ENCODE measurements at places on chromosomes 12 and 14.

- DNase-seq = no peak
These were observed at the start of gene ARHGEF40 for GRCh38 chr14:21070083-21070609. Gene ARHGEF40, plus strand, starts transcription at chr14:21070304. Its CDS starts 93 bp downstream, at chr14:21070397.

GRCh38 chr14:105887692-105888091 lies 361.3 kb downstream of the TMEM121 start:
- DNase-seq = no peak

DNA sequence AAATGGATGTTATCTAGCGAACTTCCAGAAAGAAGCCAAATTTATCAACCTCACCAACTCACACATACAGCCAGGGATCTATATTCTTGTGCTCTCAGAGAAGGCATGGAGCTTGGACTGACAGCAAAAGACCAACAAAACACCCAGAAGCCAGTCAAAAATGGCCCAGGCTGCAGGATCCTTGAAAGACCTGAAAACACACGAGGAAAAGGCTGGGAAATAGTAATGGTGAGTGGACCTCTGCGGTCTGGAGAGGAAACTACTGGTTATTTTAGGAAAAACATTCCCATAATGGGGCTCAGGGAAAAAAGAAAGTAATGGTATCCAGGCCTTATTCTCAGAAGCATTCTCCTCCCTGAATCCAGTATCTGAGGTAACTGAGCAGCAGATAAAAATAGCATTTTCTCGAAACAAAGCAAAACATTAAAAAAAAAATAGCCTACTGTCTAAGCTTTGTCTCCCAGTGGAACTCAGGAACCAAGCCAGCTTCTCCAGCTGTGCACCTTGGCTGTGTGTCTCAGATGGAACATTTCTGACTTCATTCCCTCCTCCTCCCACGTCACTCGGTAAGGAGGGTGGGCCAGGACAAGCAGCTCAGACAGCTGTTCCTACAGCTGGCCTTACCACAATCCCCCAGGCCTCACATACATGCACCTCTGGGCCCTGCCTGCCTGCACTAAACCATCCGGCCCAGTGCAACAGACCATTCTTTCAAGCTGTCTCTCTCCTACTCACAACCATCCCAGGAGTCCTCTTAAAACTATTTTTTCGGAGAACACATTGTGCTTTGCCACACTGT lies 249.9 kb downstream of the DAD1 start:
- no peak for DNase-seq

GRCh38 chr12:56644654-56645053 lies 1.1 kb downstream of the ATP5F1B start:
- no peak for DNase-seq

DNA sequence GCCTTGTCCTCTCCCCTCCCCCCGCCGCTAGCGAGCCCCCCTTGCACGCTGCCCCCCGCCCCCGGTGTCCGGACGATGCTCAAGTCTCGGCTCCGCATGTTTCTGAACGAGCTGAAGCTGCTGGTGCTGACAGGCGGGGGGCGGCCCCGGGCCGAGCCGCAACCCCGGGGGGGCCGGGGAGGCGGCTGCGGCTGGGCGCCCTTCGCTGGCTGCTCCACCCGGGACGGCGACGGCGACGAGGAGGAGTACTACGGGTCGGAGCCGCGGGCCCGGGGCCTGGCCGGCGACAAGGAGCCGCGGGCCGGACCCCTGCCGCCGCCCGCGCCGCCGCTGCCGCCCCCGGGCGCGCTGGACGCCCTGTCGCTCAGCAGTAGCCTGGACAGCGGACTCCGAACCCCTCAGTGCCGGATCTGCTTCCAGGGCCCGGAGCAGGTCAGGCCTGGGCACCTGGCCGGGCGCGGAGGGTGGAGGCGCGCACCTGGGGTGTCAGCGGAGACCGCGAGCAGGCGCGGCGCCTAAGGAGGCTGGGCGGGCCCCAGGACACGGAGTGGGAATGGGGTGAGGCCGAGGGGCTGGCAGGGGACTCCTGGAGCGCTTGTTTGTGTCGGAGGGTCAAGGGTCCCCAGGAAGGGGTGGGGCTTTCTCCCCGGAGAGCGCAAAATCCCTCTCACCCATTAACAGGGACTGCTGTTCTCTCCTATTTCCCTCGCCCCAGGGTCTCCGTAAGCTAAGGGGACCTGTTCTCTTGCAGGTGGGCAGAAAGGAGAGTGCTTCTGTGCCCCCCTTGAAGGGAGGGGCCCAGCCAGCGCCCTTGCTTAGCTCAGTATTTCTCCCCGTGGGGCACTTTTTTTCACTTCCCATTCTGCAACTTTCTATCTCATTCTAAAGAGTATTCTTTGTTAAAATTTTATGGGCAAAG lies 810 bp downstream of the MARCHF9 start:
- no peak for DNase-seq

GRCh38 chr12:23169696-23170013 lies 544.7 kb downstream of the ETNK1 start:
- no peak for DNase-seq

DNA sequence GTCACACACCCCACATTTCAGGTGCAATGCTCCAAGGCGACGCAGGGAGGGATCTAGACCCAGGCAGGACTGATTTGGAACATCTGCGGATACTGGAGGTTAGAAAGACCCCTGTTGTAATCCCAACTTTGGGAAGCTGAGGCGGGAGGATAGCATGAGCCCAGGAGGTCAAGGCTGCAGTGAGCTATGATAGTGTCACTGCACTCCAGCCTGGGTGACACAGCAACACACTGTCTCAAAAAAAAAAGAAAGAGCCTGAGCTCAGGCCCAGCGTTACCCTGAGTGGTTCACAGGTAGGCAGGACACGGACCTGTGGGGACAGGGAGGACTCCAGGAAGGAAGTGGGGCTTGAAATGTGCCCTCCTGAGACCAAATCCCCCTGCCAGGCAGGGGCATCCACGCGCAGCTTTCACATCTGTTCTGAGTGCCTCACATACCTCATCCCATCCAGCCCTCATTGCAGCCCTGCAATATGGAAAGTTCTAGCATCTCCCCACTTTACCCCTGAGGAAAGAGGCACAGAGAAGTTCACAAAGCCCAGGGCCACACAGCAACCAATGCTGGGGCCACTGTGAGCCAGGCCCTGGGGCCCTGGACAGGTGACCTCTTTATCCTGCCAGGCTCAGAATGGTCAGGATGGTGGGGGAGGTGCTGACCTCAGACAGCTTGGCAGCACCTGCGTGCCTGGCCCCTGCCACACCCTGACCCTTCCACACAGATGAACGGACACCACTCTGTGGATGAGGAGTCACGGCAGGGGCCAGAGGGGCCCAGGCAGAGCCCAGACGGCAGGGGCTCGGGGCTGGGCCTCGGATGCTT lies 34.1 kb downstream of the CCDC85C start:
- no peak for DNase-seq

DNA sequence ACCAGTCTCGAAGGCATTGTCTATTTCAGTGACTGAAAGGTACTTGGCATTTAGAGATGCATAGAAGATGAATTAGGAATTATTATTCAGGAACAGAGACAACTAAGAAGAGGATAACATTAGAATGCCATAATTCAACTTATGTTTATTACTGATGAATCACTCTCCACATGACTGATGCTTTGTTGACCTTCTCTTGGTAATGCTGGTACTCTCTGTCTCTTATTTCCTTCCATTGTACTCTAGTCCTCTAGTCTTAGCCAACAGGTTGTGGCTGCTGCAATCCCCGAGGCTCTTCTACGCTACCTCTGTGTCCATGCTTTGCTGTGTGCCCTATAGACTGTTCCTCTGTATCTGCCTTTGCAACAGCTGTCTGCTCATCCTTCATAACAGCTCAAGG lies 652.9 kb downstream of the NRXN3 start:
- DNase-seq = no peak

GRCh38 chr12:104656383-104656782 lies 199.6 kb downstream of the CHST11 start:
- DNase-seq = no peak

DNA sequence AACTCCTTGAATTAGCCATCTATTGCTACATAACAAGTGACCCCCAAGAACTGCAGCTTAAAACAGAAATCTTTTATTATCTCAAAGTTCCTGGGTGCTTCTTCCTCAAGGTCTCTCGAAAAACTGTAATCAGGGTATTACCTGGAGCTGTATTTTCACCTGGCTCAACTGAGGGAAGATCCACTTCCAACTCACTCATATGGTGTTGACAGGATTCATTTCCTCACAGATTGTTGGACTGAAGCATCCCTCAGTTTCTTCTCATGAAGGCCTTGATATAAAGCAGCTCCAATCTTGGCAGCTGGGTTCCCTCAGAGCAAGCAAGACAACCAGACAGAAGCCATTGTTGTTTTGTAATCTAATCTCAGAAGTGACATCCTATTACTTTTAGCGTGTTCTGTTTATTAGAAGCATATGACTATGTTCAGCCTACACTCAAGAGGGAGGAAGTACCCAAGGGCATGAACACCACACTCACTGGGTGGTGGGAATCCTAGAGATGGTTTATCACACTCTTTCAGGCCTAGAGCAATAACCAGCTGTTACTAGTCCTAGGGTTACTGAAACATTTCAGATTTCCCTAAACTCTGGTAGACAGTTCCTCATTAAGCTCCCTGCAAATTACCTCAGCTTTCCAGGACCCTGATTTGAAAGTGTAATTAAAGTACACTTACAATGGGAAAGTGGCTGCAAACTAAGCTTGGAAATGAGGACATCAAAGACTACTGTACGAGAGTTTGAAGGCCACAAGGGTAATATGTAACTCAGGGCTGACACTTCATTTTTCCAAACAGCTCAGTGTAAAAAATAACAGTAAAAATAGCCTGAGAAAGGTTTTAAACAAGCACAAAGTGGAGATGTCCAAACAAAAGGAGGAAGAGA lies 222.2 kb downstream of the SEC23A start:
- DNase-seq = no peak

GRCh38 chr12:65965358-65965757 lies 141.1 kb downstream of the HMGA2 start:
- DNase-seq = no peak

- DNase-seq = no peak
These were observed 253.7 kb upstream of the HMGA2 start for GRCh38 chr12:65570451-65571130.

- DNase-seq = no peak
These were observed 199.0 kb downstream of the EXOC5 start for GRCh38 chr14:57069702-57070101.

DNA sequence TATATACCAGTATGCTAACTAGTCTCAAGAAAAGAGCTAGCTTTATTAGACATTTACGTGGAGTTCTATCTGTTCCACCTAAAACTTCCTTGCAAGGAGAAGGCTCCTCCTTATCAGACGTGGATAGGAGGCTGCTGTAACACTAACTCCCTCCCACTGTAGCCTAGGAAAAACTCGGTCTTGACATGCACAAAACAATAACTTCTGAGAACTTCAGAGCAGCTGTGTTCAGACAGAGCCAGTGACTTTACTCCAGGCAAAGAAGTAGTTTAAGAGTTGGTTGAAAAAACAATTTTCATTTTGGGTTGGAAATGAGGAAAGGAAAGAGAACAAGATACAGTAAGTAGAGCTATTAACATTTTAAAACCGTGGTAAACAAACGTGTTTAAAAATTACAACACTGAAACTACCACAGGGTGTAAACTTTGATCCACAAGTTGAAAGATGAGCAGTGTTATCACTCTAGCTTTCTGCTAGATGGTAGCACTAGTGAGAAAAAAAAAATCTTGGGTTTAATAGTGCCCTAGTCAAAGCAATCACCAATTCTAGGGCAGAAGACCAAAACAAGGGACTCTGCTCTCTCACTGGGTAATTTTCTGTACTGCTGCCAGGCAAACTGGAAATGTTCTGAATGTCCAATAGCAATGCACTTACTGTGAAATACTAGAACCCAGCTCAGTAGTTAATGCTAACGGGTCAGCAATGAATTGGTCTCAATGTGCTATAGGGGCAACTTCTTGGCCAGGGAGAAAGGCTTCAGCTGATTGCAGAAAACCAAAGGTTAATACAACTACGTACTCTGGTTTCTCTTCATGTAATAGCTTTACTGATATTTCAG lies 2.4 kb downstream of the ATF7 start:
- DNase-seq = no peak

- no peak for DNase-seq
These were observed at the start of gene DNAJC22 for GRCh38 chr12:49346659-49347310. Gene DNAJC22, plus strand, starts transcription at chr12:49346888. Its CDS starts 1,985 bp downstream, at chr12:49348873.

DNA sequence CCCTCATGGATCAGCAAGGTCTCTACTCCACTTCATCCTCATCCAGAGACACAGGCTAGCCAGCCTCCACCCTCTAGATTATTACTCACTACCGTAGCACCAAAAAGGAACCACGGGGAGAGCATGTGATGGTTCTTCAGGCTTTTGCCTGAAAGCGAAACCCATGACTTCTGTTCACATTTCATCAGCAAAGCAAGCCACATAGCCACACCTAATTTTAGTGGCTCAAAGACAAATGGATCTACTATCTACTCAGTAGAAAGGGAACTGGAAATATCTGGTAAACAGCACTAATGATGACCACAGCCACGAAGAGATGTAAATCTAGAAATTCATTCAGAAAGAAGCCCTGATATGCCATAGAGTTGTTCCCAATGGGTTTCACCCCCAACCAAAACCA lies 51.4 kb downstream of the VCPKMT start:
- no peak for DNase-seq
